ENCODE measurements at places on chromosomes 1 and 21. TPM values are rescaled to one million over a fixed set of nuclear protein-coding genes. Genes with fewer than 3 reads are reported as not detected.

Gene TNNI3K
- total RNA-seq, result not detected

Gene SPRR2A
- total RNA-seq, result not detected

Gene EXO1
- total RNA-seq, result 43.7 TPM

Gene ATAD3C
- 7.5 TPM for total RNA-seq

Gene IVL
- not detected for total RNA-seq

Gene FCRL4
- not detected for total RNA-seq

Gene COL24A1
- 0.35 TPM for total RNA-seq

- H3K4me3 ChIP-seq, result no peak within 1 kb of the TSS
- no peaks in the 10 kb centered on the region for H3K36me3 ChIP-seq
- H3K27ac ChIP-seq, result no peak within 1 kb of the TSS
- H3K4me1 ChIP-seq, result no peaks in the 10 kb centered on the region
- no peaks in the 10 kb centered on the region for H3K27me3 ChIP-seq
Observed at GRCh38 chr1:159076438-159077119, at the start of gene AIM2. Gene AIM2, minus strand, starts transcription at chr1:159076766. Its CDS starts 3,267 bp downstream, at chr1:159073499.

DNA sequence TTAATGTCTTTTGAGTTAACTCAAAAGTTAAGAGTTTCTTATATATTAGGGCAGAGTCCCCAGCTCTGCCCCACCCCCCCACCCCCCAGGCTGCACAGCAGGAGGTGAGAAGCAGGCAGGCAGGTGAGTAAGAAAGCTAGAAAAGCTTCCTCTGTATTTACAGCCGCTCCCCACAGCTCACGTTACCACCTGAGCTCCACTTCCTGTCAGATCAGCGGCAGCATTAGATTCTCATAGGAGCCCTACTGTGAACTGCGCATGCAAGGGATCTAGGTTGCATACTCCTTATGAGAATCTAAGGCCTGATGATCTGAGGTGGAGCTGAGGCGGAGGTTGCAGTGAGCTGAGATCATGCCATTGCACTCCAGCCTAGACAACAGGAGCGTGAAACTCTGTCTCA, 81.9 kb downstream of the SIM2 start:
- H3K4me3 ChIP-seq, result no peak overlapping the region
- H3K4me1 ChIP-seq, result peaks cover 2% of the 10 kb centered on the region
- peaks cover 21% of the 10 kb centered on the region for H3K36me3 ChIP-seq
- DNase-seq, result no peak
- H3K27ac ChIP-seq, result no peak overlapping the region

GRCh38 chr1:90986953-90987352, 34.9 kb downstream of the ZNF644 start:
- DNase-seq, result no peak
- H3K4me1 ChIP-seq, result no peaks in the 10 kb centered on the region
- H3K36me3 ChIP-seq, result peaks cover 53% of the 10 kb centered on the region

DNA sequence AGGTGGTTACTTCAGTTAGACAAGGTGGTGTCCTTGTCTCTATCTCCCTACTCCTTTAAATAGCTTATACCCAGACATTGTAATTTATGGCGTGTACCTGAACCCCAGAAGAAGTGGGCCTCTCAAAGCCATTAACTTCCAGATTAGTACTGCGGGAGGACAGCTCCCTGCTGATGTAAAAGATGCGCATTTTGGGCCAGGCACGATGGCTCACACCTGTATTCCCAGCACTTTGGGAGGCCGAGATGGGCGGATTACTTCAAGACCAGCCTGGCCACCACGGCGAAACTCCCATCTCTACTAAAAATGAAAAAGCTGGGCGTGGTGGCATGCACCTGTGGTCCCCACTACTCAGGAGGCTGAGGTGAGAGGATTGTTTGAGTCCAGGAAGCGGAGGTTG, 15.0 kb upstream of the PLEKHM2 start:
- peak; percentile 50 for DNase-seq
- H3K4me1 ChIP-seq, result no peaks in the 10 kb centered on the region
- no peaks in the 10 kb centered on the region for H3K27me3 ChIP-seq
- H3K36me3 ChIP-seq, result peaks cover 2% of the 10 kb centered on the region

- DNase-seq, result no peak
- peaks cover 4% of the 10 kb centered on the region for H3K36me3 ChIP-seq
- H3K4me1 ChIP-seq, result peaks cover 10% of the 10 kb centered on the region
Observed at GRCh38 chr1:232223183-232223708, 406.7 kb downstream of the SIPA1L2 start.

DNA sequence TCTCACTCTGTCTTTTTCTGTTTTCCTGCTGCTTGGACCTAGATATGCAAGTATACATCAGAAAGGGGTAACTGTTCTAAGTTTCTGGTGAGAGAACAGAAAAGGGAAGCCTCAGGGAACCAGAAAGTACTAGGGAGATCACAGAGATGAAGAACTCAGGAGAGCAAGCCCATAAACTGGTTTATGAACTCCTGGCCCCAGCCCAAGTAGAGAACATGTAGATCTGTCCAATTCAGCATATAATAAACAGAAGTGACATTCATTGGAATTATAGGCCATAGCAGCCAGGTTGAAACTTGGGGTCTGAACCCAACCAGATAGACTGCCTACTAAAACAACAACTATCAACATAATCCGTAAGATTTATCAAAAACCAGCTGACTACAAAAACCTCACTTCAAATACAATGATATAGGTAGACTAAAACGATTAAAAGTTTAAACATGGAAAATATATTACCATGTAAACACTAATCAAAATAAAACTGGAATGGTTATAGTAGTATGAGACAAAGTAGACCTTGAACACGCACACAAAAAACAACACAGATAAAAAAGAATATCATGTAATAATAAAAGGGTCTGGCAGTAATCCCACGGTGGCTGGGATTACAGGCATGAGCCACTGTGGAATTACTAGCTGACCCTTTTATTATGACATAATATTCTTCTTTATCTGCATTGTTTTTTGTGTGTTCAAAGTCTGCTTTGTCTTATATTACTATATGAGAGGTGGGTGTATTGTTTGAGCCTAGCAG, 65.0 kb downstream of the ZSWIM5 start:
- H3K36me3 ChIP-seq, result no peaks in the 10 kb centered on the region
- no peaks in the 10 kb centered on the region for H3K27me3 ChIP-seq
- DNase-seq, result no peak
- H3K4me1 ChIP-seq, result no peaks in the 10 kb centered on the region
- H3K27ac ChIP-seq, result no peak overlapping the region

DNA sequence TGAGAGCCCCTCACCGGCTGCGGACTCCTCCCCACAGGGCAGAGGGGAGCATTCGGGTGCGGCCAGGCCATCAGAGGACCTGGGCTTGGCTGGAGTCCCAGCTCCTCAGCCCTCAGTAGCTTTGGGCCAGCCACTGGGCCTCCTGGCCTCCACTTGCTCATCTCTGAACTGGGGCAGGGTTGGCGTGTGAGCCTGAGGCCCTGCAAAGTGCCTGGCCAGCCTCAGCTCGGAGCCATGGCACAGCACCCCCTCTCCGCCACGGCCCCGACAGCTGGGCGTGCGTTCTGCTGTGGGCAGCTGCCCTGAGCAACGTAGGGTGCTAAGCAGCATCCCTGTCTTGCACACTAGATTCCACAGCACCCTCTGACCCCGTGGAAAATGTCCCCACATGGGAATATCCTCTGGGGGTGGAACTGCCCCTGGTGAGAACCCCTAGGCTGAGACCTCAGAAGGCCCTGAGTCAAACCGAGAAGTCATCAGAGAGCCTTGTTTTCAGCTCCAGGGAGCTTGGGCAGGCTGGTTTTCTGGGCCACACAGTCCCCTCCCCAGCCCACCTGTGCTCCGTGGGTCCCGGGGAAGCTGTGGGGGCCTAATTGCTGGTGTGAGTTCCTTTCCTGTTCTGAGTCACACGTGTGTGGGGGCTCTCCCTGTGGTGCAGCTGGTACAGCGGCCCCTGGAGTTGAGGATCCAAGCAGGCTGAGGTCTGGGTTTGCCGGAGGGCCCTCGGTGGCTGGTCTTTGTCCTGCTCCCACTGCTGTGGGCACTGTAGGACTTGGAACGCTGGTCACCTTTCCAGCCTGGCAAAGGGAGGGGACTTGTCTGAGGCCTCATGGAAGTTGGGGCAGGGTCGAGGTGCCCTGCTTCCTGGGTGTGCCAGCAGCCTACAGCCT, 24.5 kb downstream of the TP73 start:
- H3K4me1 ChIP-seq, result no peaks in the 10 kb centered on the region
- no peaks in the 10 kb centered on the region for H3K36me3 ChIP-seq
- no peak overlapping the region for H3K27ac ChIP-seq
- no peak for DNase-seq

DNA sequence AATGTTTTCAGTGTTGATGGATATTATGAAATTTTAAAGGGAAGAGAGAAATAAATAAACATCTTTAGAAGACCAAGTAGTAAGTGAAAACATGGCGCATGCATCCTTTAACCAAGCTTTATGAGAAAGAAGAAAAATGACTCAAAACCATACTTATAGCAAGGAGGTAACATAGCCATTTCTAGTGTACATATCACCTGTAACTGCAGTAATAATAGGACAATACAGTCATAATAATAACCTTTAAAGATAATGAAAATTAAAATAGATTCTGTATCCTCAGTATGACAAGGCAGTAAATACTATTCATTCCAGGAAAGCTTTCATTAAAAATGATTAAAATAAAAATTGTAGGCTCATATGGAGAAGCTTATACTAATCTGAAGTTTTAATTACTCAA, 141.2 kb downstream of the COL24A1 start:
- DNase-seq, result no peak
- H3K27ac ChIP-seq, result no peak overlapping the region
- H3K36me3 ChIP-seq, result no peaks in the 10 kb centered on the region
- no peak overlapping the region for H3K4me3 ChIP-seq
- H3K4me1 ChIP-seq, result no peaks in the 10 kb centered on the region

GRCh38 chr1:228304766-228305395, 97.0 kb downstream of the OBSCN start:
- no peaks in the 10 kb centered on the region for H3K4me1 ChIP-seq
- peak; percentile 15 for DNase-seq
- no peak overlapping the region for H3K27ac ChIP-seq
- no peak overlapping the region for H3K4me3 ChIP-seq
- H3K27me3 ChIP-seq, result no peaks in the 10 kb centered on the region
- peaks cover 51% of the 10 kb centered on the region for H3K36me3 ChIP-seq

DNA sequence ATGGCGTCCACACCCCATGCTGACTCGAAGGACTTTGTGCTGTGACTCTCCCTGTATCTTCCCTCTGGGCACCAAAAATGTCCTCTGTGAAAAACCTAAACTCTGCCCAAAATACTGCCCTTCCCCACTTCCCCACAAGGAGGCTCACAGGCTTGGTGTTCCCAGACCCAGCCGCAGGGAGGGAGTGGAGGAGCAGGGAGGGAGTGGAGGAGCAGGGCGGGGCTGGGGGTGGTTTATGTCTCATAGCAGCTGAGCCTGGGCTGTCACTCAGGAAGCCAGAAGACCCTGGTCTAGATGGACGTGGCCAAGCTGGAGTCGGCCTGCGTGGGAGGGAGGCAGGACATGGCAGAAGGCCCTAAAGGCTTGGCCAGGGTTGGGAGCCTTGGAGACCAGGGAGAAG, 461.7 kb downstream of the PTPRU start:
- no peaks in the 10 kb centered on the region for H3K4me1 ChIP-seq
- H3K36me3 ChIP-seq, result no peaks in the 10 kb centered on the region
- DNase-seq, result peak; percentile 83
- H3K27ac ChIP-seq, result no peak overlapping the region
- no peaks in the 10 kb centered on the region for H3K27me3 ChIP-seq
- H3K4me3 ChIP-seq, result no peak overlapping the region

DNA sequence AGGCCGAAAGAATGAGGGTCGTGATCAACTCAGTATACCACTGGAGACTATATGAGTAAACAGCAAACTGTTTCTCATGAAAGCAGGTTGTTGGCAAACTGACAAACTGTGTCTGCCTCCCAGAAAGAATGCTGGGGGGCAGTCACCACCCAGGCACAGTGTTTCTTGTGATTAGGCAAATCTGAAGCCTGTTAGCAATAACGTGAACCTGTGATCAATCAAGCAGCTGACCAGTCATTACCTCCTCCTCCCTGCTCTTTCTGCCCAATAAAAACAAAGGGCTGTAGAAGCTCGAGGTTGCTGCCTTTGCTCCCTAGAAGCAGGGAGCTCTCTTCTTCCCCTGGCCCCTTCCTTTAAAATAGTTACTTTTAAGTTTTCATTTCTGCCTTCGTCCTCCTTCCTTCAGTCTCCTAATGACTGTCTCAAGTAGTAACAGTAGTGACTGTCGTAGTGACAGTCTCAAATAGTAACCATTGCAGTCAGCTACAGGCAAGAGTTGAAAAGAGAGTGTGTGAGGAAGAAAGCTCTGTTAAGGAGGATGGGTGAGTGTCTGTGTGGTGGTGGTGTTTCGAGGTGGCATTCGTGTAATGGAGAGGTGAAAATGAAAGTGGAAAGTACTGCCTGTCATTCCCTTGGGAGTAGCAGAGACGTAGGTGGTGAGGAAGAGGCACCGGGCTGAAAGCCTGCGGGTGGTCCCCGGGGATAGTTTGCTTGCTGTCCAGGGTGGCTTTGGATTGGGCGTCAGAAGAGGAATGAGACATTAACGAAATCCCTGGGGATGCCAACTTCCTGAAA, 14.5 kb downstream of the HHAT start:
- H3K4me3 ChIP-seq, result no peak overlapping the region
- H3K4me1 ChIP-seq, result no peaks in the 10 kb centered on the region
- H3K36me3 ChIP-seq, result no peaks in the 10 kb centered on the region

DNA sequence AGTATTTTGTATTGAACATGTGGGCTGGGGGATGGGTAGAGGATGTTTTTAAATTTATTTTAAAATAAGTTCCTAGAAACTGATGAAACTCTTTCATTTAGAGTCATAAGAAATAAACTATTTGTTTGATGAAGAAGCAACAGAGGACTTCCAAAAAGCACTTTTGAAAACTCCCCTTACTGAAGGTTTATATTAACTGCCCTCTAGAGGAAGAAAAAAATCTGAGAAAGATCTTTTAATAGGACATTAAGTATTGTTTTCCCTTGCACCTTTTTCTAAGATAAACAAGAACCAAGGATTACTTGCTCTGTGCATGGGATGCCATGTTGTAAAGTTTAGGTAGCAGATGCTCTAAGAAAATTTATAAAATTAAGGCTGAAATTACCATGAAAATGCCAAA, 14.1 kb downstream of the DISP1 start:
- H3K27me3 ChIP-seq, result no peaks in the 10 kb centered on the region
- no peak overlapping the region for H3K4me3 ChIP-seq
- H3K36me3 ChIP-seq, result no peaks in the 10 kb centered on the region
- H3K27ac ChIP-seq, result no peak overlapping the region
- no peak for DNase-seq
- H3K4me1 ChIP-seq, result no peaks in the 10 kb centered on the region

- DNase-seq, result no peak
- no peaks in the 10 kb centered on the region for H3K27me3 ChIP-seq
- no peak overlapping the region for H3K4me3 ChIP-seq
Observed at GRCh38 chr1:53469373-53469772, 10.2 kb downstream of the DMRTB1 start.

GRCh38 chr1:91761295-91761721, 124.6 kb downstream of the TGFBR3 start:
- no peak overlapping the region for H3K4me3 ChIP-seq
- H3K36me3 ChIP-seq, result no peaks in the 10 kb centered on the region
- no peaks in the 10 kb centered on the region for H3K27me3 ChIP-seq
- DNase-seq, result no peak

- no peaks in the 10 kb centered on the region for H3K4me1 ChIP-seq
- DNase-seq, result no peak
- no peaks in the 10 kb centered on the region for H3K27me3 ChIP-seq
Observed at GRCh38 chr1:113133038-113133437, 60.0 kb downstream of the LRIG2 start.
